ENCODE measurements at places on chromosomes 12 and 14.

- DNase-seq, result no peak
Observed at GRCh38 chr12:32476446-32476845, 77.1 kb downstream of the FGD4 start.

- no peak for DNase-seq
Observed at GRCh38 chr12:86663716-86664115, 407.5 kb upstream of the MGAT4C start.

DNA sequence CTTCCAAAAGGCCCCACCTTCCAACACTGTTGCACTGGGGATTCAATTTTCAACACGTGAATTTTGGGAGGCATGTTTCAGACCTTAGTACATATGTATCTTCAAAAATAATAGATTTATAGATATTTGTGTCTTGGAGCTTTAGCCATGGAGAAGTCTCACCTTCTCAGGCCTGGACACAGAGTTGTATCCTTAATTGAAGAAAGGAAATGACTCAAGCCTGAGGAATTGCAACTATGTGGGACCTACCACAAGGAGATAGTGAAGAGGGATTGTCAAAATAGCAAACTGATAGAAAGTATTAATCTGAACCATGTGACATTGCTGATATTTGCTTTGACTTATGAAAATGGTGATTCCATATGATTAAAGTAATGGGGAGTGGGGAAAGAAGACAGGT is 89.8 kb downstream of the ACSS3 start:
- DNase-seq, result no peak

- no peak for DNase-seq
Observed at GRCh38 chr14:64465831-64466554, 694 bp downstream of the AKAP5 start.

DNA sequence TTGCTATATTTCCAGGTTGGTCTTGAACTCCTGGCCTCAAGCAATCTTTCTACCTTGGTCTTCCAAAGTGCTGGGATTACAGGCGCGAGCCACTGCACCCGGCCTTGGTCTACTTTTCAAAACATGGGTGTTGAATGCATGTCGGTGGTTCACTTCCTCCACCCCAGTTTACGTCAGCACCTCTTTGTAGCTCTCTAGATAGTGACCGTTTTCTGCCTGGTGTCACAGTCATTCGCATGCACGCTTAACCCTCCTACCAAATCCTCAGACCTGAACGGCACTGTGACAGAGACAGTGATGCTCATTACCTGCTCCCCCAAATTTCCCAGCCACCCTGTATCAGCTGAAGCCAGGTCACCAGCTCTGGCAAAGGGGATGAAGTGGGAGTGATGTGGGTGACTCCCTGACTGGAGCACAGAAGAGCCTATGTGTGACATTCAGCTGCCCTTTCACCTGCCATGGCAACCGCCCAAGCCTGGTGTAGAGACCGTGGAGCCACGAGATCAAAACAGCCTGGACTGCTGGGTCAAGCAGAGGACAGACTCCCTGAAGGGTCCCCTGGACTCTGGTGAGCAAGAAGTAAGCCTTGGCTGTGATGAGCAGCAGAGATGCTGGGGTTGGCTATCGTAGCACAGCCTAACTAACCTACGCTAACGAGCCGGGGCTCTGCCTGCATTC is 66.2 kb upstream of the GPR68 start:
- no peak for DNase-seq

DNA sequence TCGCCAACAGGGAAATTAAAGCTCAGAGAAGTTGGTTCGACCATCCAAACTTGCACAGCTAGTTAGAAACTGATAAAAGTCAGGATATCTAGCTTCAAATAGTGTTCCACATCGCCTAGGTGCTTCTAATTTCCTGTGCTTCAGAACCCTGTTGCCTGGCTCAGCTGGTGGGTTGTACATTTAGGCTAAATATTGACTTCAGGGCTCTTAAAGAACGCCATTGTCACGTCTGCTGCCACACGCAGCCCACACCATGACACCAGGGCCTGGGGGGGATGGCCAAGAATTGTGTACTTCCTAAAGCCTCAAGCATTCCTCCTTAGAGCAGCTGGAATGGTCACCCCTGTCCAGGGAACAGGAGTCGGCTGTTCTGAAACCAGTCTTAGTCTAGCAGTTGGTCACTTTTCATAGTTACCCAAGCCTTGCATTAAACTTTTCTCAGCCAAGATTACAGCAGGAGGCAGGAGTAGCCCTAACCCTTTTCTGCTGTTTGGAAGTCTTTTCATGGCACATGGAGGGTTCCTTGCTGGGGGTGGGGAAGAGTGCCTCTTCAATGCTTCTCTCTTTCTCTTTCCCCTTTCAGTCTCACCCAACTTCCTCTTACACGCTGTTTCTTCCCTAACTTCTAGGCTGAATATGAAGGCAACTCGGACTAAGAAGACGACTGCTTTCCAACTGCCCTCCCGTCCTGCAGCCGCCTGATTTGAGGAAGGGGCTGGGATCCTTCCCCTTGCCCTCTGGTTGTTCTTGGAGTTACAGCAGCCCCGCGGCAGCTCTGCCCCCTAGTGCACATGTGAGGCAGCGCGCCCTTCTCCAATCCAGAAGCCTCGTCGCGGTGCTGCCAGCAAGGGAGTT is 17.1 kb downstream of the FOS start:
- DNase-seq, result peak; percentile 75
